SW 1271 (cell line): ENCODE measurements at places on chromosomes 7 and 10.

DNA sequence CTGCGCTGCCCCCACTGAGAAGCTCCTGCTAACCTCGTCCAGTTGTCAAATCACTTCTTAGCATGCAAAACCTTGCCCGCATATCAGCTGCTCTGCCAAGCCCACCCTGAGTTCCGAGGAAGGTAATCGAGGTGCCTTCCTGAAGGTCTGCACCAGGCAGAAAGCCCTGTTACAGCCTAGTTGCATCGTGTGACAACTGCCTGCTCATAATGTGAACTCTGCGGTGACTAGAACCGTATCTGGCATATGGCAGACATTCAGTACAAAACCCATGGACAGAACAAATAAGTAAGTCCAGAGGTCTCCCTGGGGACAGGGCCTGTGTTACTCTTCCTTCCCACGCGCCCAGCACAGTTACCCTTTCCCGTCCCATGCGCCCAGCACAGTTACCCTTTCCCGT is 394.3 kb downstream of the DNAJB6 start:
- no peak for DNase-seq

GRCh38 chr7:27111751-27112277 is 9.3 kb upstream of the HOXA2 start:
- DNase-seq = no peak

- no peak for DNase-seq
Observed at GRCh38 chr7:16921151-16921550, 39.4 kb upstream of the AGR3 start.

GRCh38 chr10:118764195-118764594 is 9.4 kb upstream of the CACUL1 start:
- no peak for DNase-seq

- no peak for DNase-seq
Observed at GRCh38 chr10:124117833-124118232, 24.4 kb upstream of the CHST15 start.

DNA sequence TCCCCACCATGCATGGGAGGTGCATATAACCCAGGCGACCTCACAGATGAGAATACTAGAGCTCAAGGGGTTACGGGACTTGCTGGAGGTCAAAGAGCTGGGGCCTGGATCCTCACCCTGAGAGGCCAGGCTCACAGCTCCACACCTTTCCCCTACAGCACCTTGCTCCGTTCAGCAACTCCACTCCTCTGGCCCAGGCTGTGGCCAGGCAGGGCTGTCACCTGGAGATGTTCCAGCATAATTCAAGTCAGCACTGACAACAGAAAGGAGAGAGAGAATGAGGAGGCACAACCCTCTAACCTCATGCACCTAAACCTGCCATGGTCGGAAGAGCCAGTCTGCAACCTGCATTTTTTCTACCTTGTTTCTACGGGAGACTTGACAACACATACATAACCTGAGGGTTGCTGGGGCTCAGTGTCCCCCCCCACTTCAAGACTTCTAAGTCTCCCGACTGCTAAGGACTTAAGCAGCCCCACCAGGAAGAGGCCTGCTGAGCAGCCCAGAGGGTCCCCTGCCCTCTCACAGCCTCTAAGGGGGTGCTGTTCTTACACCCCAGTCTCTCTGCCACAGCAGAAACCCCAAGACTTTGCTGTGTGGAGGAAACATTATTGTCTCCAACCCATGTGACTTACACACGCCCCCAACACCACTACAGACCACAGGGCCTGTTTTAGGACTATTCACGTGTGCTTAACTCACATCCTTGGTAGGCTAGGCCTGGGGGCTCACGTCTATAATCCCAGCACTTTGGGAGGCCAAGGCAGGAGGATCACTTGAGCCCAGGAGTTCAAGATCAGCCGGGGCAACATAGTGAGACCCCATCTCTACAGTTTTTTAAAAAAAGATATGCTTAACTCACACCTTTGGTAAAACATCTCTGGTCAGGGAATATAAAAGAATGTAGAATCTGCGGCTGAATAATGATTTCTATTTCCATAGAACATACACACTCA is 175.6 kb downstream of the FAM107B start:
- no peak for DNase-seq
